SJSA1 (cell line): ENCODE measurements at places on chromosomes 2 and 18. TPM values are rescaled to one million over a fixed set of nuclear protein-coding genes. Genes with fewer than 3 reads are reported as not detected.

Gene INO80C
- 5.7 and 7.5 TPM in 2 replicates for total RNA-seq

- no peak for DNase-seq
Measured at GRCh38 chr2:64024259-64024949, 5.2 kb upstream of the VPS54 start.

Gene SRSF7
- total RNA-seq: 275 and 427 TPM in 2 replicates

Gene GLI2
- 8.8 and 20.0 TPM in 2 replicates for total RNA-seq

GRCh38 chr2:36381993-36382392 is 26.4 kb downstream of the CRIM1 start:
- no peak for DNase-seq

GRCh38 chr2:199455545-199456382 is 2.0 kb downstream of the SATB2 start:
- DNase-seq: peak; percentile 59

Gene CNDP1
- total RNA-seq: not detected in 2 replicates

DNA sequence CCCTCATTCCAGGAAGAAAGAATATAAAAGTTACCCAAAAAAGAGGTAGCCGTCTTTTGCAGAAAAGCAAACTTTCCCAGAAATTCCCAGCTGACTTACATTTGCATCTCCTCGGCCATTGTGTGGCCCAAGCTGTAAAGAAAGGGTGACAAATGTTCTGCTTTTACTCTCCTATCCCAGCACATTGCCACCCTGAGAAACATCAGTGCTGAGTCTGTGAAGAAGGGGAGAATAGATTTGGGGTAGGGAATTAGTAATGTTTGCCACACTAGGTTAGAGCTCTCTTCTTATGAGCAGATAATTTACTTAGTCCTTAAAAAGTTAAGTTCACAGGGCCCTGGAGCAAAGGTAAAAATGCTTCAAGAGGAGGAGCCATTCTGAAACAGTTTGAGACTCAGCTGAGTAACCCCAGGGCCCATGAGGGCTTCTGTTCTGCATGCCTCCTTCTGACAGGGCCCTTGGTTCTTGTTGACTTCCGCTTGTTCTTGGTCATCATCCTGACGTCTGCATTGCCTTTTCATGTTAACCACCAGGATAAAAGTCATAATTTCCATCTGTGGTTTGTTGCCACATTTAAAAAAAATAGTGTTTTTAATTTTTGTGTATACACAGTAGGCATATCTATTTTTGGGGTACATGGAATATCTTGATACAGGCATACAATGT is 550.7 kb downstream of the RNF144A start:
- DNase-seq: no peak

DNA sequence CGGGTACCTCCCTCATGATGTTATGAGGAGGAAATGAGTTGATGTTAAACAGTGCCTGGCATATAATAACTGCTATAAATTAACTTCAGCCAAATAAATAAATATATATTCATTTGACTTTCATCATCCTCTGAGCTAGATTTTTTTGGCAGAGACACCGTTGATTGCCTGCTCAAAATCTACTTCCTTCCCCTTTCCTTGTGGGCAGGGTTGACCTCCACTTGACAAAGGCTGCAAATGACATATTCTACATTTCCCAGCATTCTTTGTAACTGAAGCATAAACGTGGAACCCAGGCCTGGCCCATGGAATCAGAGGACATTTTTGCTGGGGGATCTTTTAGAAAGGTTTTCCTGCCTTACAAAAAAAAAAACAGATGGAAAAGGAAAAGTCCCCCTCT is 177.8 kb downstream of the TXNL1 start:
- no peak for DNase-seq

Gene NYAP2
- total RNA-seq: not detected in 2 replicates

Gene PIKFYVE
- 17.9 and 27.3 TPM in 2 replicates for total RNA-seq

Gene TSGA10
- total RNA-seq: 0.63 and 2.2 TPM in 2 replicates

DNA sequence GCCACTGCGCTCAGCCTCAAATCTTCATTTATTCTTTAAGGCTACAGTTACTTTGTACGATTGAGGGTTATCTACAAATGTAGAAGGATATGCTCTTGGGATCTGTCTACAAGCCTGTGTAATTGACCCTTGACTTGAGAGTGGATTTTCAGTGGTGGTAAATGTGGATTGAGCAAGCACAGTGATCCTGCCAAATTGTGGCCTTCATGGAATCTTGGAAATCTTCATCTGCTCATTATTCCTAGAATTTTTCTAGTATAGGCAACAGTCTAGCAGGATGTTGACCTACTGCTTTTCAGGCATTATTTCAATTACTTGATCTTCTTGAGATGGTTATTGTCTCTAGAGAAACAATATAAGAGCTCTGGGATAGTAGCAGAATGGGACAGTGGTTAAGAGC is 226.1 kb upstream of the REV1 start:
- no peak for DNase-seq

DNA sequence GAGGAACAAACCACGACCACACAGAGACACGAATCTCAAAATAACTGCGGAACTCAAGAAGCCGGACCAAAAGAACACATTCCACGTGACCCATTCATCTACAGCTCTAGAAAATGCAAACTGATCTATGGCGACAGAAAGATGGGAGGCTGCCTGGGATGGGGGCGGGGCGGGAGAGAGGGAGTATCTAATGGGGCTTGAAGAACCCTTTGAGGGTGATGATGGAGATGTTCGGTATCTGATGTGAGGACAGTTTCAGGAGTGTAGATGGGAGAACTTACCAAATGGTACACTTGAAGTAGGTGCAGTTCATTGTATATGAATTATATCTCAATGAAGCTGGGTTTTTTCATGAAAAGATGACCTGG is 34.6 kb upstream of the KLF11 start:
- DNase-seq: no peak

- DNase-seq: no peak
Measured at GRCh38 chr18:36613069-36613468, 215.7 kb downstream of the TPGS2 start.

- DNase-seq: peak; percentile 62
Measured at GRCh38 chr2:54836477-54836876, 113.0 kb downstream of the EML6 start.

Gene NLRC4
- total RNA-seq: not detected in 2 replicates

DNA sequence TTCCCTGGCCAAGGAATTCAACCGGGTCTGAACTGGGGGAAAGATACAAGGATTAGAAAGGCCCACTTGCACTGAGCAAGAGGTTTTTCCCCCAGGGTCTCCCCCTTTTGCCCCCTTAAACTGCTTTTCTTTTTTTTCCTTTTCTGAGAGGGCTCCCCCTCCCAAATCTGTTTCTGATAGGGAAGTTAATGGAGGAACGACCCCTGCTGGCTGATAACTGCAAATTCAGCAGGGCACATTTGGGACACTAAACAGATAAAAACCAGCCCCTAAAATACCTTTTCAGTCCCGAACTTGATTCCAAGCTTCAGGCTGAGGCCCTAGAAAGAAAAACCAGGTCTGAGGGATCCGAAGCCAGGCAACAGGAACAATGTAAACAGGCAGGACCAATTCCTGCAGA is 1012.4 kb upstream of the CRIM1 start:
- DNase-seq: no peak

Gene EVX2
- not detected in 2 replicates for total RNA-seq

GRCh38 chr2:29000481-29000880 is 19.4 kb downstream of the TOGARAM2 start:
- no peak for DNase-seq

DNA sequence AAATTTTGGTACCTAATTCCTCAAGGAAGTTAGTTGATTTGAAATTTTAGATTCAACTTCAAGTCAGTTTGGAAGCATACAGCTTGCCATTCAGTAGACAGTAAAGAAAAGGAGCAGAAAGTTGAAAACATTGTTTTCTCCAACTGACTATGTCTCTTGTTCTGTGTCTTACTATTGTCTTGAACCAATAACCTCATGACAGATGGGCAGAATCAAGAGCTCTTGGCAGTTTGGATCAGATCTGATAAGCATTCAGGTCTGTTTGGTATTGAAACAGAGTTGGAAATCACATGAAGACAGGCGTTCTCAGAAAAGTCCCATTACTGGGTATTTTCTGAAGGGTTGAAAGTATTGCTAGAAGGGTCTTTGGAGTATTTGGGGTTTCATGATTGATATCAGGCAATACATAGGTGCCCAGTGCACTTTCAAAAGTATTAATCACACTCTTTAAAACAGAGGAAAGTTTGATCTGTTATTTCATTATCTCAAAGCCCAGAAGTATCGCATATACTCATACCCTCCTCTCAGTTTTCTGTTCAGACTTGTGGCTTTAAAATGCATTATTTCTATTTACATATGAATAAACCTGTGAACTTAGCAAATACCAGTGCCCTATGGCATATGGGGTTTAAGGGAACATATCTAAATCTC is 428.4 kb upstream of the ZEB2 start:
- DNase-seq: no peak

Gene HOXD8
- total RNA-seq: 13.0 and 16.8 TPM in 2 replicates

DNA sequence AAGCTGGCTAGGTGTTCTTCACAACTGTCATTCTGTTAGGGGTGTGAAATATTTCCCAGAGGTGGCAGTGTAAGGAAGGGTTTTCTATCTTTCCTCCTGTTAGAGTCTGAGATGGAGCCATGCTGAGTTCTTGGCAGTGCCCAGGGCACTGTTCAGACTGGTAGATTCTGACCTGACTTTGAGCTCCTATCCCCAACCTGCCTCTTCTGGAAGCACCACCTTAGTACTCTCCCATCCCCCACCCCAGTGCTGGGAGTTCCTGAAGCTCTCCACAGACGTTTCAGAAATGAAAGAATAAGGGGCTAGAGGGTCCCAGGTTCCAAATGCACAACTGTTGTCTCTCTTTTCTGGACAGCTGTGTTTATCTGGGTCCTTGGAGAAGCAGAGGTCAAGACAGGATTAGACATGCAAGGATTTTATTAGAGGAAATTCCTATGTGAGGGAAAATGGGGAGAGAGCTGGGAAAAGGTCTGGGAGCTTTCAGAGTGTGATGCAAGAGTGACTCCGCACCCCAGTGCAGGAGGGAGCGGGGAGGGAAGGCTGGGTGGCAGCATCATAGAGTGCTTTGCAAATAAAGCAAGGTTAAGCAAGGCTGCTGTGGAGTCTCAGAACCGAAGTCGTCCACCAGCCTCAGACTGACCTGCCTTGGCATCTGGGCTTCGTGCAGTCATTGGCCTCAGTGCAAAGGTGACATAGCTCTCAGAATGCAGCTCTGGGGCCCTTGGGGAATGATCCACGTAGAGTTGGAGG is 75.5 kb downstream of the SLC4A3 start:
- DNase-seq: no peak

DNA sequence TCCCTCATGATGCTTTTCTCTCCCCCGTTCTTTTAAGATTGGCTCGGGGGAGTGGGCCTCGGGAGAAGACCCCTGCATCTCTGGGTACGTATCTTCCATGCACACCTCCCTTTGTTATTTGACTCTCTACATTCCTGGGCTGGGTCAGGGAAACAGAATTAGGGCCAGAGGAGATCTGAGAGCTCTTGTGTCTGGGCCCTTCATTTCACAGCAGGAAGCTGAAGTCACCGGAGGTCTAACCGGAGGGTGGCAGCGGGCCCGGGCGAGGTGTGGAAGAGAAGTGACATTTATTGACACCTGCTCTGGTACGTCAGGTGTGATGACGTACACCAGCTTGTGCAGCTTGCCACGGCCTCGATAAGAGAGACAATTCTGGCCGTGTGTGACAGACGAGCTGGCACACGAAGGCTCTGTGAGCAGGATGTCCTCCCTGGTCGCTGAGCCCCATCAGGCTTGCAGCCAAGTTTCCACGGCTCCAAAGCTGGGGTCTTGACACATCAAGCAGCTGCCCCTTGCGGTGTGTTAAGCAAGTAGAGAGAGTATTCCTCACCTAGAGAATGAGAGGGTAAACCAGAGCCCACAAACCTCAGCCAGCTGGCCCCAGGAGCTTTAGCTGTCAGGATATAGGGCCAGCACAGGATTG is 30.4 kb downstream of the TOGARAM2 start:
- no peak for DNase-seq

- no peak for DNase-seq
Measured at GRCh38 chr2:95392730-95393455, 9.6 kb upstream of the FAHD2A start.

Gene ABCG5
- not detected in 2 replicates for total RNA-seq

Gene GKN2
- not detected in 2 replicates for total RNA-seq

DNA sequence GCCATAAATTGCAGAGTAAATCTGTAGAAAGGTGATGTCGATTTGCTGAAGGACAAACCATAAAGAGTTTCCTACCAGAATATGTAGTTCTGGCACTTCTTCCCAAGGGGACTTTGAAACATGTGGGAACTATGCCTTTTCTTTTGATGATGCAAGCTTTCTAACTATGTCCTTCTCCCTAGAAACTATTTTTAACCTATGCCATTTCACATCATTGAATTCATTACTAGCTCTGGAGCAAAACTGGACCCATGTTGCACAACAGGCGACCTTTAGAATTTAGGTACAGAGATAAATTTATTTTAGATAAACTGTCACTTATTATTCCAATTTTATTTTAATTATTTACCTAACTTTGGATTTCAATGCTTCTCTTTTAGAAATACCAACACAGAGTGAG is 186.5 kb downstream of the CCDC102B start:
- no peak for DNase-seq

DNA sequence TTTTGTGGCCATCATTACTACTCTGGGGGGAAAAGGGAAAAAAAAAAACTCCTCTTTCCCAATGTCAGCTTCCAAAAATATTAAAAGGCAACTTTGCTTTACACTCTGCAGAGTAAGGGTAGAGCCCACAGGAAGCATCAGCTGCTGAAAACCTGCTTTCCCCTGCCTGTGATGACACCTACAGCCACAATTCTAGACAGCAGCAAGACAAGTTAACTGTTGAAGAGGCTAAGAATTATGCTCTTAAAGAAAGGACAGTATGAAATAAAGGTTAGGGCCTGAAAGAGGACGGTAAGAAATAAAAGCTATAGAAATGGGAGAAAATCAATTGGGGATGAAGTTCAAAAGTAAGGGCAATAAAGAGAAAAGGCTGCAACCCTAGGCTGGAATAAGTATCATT is 3.0 kb downstream of the PDE11A start:
- DNase-seq: no peak
